Fibroblast of villous mesenchyme (primary cell): ENCODE measurements at places on chromosomes 7 and 10. TPM values are rescaled to one million over a fixed set of nuclear protein-coding genes. Genes with fewer than 3 reads are reported as not detected.

Gene OR9A2
- total RNA-seq = not detected in 2 replicates

Gene PRKCQ
- under 0.01 TPM in 2 replicates for total RNA-seq

Gene CDC14C
- under 0.01 TPM in 1 of 2 replicates, not detected in the other for total RNA-seq

Gene SPDYE5
- not detected in 2 replicates for total RNA-seq

Gene GRIFIN
- total RNA-seq = not detected in 2 replicates

Gene PLXNA4
- total RNA-seq = under 0.01 TPM in 1 of 2 replicates, not detected in the other

Gene TMEM236
- under 0.01 TPM in 2 replicates for total RNA-seq

Gene CALCR
- under 0.01 TPM in 1 of 2 replicates, not detected in the other for total RNA-seq

Gene DNAJB12
- 32.5 and 32.8 TPM in 2 replicates for total RNA-seq

Gene SP8
- total RNA-seq = not detected in 2 replicates

Gene GTF2I
- 166 and 193 TPM in 2 replicates for total RNA-seq

Gene FAM25A
- not detected in 2 replicates for total RNA-seq

Gene KIAA1217
- total RNA-seq = 0.86 and 2.6 TPM in 2 replicates

Gene C10orf62
- total RNA-seq = not detected in 2 replicates

Gene SPDYE6
- not detected in 2 replicates for total RNA-seq

Gene AGR3
- total RNA-seq = not detected in 2 replicates

Gene CPXM2
- 0.32 TPM in 1 of 2 replicates, not detected in the other for total RNA-seq

Gene OR13A1
- total RNA-seq = not detected in 2 replicates

Gene SPOCK2
- under 0.01 TPM in 1 of 2 replicates, not detected in the other for total RNA-seq

Gene TMEM229A
- total RNA-seq = not detected in 2 replicates

Gene TLL2
- under 0.01 TPM in 1 of 2 replicates, not detected in the other for total RNA-seq

Gene TBL2
- total RNA-seq = 64.4 and 68.7 TPM in 2 replicates

Gene SKIDA1
- total RNA-seq = 0.32 and 0.43 TPM in 2 replicates

Gene MSMB
- total RNA-seq = not detected in 2 replicates

Gene MRLN
- not detected in 2 replicates for total RNA-seq

Gene ZNF518A
- 13.5 and 19.9 TPM in 2 replicates for total RNA-seq

Gene ASAH2B
- 4.2 and 6.5 TPM in 2 replicates for total RNA-seq

Gene FBXO24
- 0.32 and 0.43 TPM in 2 replicates for total RNA-seq

Gene EFCAB10
- under 0.01 TPM in 1 of 2 replicates, not detected in the other for total RNA-seq

Gene ANKRD61
- total RNA-seq = not detected in 2 replicates

Gene OR2A42
- under 0.01 TPM in 2 replicates for total RNA-seq

Gene FFAR4
- not detected in 2 replicates for total RNA-seq

Gene PKD2L1
- not detected in 2 replicates for total RNA-seq

Gene MLXIPL
- total RNA-seq = not detected in 2 replicates

Gene IFIT1B
- total RNA-seq = under 0.01 TPM in 1 of 2 replicates, not detected in the other

Gene CABCOCO1
- 0.43 and 3.2 TPM in 2 replicates for total RNA-seq

Gene GHRHR
- not detected in 2 replicates for total RNA-seq

Gene TAS2R3
- total RNA-seq = 1.3 and 1.7 TPM in 2 replicates

Gene BAIAP2L1
- total RNA-seq = 6.4 and 9.1 TPM in 2 replicates

Gene BTAF1
- 52.8 and 59.2 TPM in 2 replicates for total RNA-seq

Gene SLC26A4
- total RNA-seq = under 0.01 and 0.32 TPM in 2 replicates

Gene DLX5
- total RNA-seq = not detected in 2 replicates

Gene C10orf53
- total RNA-seq = not detected in 2 replicates

Gene TFR2
- under 0.01 and 0.43 TPM in 2 replicates for total RNA-seq

Gene ANKRD22
- not detected in 2 replicates for total RNA-seq

Gene SNCG
- total RNA-seq = 3.5 and 4.8 TPM in 2 replicates

Gene PANK1
- total RNA-seq = 5.8 and 7.3 TPM in 2 replicates

Gene FMC1
- total RNA-seq = 8.4 and 13.4 TPM in 2 replicates
